Activated CD4-positive, alpha-beta T cell treated with anti-CD3 and anti-CD28 coated beads for 1 hour (primary cell): ENCODE measurements at places on chromosomes 11 and 22.

GRCh38 chr11:110522471-110522870 lies 92.7 kb downstream of the FDX1 start:
- DNase-seq = no peak

GRCh38 chr22:37485395-37486223 lies 575 bp downstream of the MFNG start:
- peak; percentile 9 for DNase-seq

DNA sequence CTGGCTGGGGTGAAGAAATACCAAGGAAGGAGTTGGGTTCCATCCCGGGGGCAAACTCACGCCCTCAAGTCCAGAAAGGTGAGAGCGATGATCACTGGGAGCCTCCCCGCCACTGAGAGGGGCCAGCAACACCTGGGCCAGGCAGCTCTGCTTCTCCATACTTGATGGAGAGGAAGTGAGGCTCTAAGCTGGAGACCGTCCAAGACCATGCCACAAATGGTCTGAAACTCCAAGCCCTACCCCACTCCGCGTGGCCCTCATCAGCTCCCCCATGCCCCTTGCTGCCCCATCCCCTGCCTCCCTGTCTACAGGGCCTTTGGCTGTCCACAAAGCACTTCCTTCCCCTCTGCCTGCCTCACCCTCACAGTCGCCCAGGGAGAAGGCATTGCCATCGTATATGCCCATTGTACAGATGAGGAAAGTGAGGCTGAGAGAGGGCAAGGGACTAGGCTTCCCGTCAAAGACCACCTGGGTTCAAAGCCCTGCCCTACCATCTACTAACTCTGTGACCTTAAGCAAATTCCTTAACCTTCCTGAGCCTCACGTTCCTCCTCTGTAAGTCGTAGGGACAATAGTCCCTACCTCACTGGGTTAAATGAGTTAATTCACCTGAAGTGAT lies 4.4 kb upstream of the PDGFB start:
- DNase-seq = no peak

GRCh38 chr11:97445561-97445960 lies 1055.7 kb downstream of the JRKL start:
- no peak for DNase-seq

DNA sequence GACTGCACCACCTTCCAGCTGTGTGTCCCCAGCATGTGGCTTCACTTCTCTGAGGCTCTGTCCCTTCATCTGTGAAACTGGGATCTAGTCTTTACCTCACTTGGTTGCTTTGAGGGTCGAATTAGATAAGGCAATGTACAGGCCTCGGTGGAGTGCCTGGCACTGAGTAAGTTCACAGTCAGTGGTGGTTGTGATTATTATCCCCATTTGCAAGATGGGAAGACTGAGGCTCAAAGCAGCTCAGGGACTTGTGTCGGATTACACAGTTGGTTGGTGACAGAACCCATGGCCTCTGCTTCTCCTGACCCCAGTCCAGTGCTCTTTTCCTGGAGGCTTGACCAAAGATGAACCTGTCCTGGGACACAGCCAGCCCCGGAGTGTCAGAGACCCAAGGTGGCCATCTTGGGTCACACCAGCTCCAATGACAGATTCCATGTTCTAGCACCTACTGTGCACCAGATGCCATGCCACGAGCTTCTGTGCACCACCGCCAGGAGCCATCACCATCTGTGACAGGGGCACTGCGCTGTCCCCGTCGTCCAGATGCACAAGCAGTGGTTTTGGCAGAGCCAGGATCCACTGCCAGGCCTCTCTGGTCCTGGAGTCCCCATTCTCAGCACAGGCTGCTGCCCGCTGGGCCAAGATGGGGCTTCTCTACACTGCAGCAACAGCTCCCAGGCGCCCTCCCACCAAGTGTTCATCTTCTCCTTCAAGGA lies 60.5 kb downstream of the IGLL1 start:
- DNase-seq = no peak

- DNase-seq = peak; percentile 21
These were observed 16.2 kb downstream of the PIWIL3 start for GRCh38 chr22:24758164-24758799.
